ENCODE measurements at places on chromosomes 13 and 19. TPM values are rescaled to one million over a fixed set of nuclear protein-coding genes. Genes with fewer than 3 reads are reported as not detected.

- DNase-seq = no peak
Observed at GRCh38 chr19:13957051-13957450, 4.7 kb downstream of the DCAF15 start.

DNA sequence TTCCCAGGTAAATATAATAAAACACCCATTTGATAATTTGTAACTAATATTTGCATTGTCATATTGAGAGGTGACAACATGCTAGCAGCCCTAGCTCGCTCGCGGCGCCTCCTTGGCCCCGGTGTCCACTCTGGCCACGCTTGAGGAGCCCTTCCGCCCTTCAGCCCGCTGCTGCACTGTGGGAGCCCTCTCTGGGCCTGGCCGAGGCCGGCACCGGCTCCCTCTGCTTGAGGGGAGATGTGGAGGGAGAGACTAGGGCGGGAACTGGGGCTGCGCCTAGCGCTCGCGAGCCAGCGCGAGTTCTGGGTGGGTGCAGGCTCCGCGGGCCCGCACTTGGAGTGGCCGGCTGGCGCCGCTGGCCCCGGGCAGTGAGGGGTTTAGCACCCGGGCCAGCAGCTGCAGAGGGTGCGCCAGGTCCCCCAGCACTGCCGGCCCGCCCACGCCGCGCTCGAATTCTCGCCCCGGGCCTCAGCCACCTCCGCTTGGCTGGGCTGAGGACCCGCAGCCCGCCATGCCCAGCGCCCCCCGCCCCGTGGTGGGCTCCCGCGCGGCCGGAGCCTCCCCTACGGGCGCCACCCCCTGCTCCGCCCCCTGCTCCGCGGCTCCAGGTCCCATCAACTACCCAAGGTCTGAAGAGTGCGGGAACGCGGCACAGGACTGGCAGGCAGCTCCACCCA, 594.4 kb downstream of the SLITRK6 start:
- DNase-seq = no peak

Gene KL
- 0.14 TPM for total RNA-seq

GRCh38 chr13:105144020-105144419, 1391.4 kb downstream of the EFNB2 start:
- no peak for DNase-seq

- DNase-seq = no peak
Observed at GRCh38 chr13:72379581-72379980, 347.8 kb downstream of the MZT1 start.

DNA sequence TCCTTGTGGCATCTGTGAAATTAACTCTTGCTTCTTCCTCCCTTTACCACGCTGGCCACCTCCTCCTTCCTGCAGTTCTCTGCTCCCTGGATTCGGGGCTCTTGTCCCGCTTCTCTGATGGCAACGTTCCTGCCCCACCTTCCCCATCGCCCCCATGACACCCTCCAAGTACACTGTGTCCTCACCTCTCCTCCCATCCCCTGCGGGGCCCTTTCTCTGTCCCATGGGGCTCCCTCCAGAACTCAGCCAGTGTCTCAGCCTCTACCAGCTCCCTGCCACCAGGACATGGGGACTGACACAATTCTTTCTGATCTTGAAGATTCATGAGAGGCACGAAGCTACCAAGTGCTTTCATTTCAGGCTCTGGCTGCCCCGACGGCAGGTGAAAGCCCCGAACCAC, 9.1 kb downstream of the CARS2 start:
- DNase-seq = no peak

Gene FFAR1
- 0.09 TPM for total RNA-seq
